ENCODE measurements at places on chromosomes 4 and X.
A peak's percentile ranks its signal among the peaks of the same experiment; 100 is the strongest.

DNA sequence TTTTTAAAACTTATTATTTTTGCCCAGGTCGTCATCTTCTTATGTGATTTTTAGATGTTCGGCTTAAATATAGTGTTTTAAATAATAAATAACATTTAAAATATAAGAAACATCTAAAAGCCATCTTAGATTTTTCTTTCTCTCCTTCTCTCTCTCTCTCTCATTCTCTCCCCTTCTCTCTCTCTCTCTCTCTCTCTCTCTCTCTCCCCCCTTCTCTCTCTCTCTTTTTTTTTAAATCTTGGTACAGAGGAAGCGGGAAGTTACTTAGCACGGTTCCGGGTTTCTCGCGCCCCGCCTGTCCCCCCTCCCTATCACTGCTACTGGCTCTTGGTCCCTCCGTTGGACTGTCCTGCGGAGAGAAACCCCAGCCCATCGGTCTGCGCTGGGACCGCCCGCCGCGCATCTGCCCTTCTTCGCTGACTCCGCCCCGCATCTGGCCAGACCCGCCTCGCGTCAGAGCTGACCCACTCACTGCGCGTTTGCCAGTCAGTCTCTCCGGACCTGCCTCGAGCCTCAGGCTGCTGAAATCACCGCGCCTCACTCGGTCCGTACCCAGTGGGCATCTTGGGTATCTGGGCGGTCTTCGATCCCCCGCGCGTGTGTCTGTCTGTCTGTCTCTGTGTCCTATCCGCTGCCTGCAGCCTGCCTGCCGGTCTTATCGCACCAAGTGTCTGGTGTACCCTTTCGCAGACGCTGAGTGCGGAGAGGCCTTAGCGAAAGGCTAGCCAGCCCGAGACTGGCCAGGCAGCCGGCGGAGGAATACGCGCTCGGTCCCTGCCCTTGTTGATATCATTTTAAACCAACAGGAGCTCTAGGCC lies at the start of gene PABPC5:
Gene PABPC5 (plus strand): TSS at position 489 of the 818 bp plus-strand sequence. CDS start 739 bp downstream, outside the sequence.
- DNase-seq, result peak; percentile 86

- DNase-seq, result no peak
Measured at GRCh38 chr4:76952656-76953582, 3.4 kb downstream of the SEPTIN11 start.

- DNase-seq, result no peak
Measured at GRCh38 chr4:151344948-151345347, 19.5 kb upstream of the SH3D19 start.

DNA sequence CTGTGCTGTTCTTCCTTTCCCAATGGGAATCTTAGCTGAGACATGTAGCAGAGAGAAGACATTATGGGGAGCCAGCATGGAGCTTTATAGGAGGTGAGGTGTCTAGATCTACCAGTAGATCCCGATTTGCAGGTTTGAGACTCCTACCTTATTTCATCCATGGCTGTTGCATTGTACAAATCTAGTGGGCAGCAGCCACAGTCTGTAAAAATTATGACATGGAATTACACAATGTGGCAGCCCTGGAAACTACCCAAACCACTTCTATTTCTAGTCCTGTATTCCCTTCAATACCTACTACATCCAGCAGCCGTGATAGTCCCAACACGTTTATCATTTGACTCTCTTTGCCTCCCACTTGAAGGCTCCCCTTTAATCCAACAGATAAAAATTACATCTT lies 8.1 kb downstream of the ATP7A start:
- DNase-seq, result no peak

- no peak for DNase-seq
Measured at GRCh38 chrX:12263211-12263610, 124.9 kb downstream of the FRMPD4 start.

Measured in NCI-H524 (cell line).